ENCODE measurements at places on chromosomes 5 and 9. TPM values are rescaled to one million over a fixed set of nuclear protein-coding genes. Genes with fewer than 3 reads are reported as not detected.

The ZNF454 gene
- 5.2 TPM for total RNA-seq

The PGM5 gene
- 11.2 TPM for total RNA-seq

The TEX48 gene
- not detected for total RNA-seq

- peak; percentile 72 for DNase-seq
These were observed at the start of gene TNFSF15 for GRCh38 chr9:114805670-114806525. Gene TNFSF15, minus strand, starts transcription at chr9:114806039. Its CDS starts 27 bp downstream, at chr9:114806012.

- no peak for DNase-seq
These were observed 104.5 kb downstream of the HMHB1 start for GRCh38 chr5:143916451-143916850.

GRCh38 chr5:142245786-142246185 lies 79.0 kb downstream of the SPRY4 start:
- no peak for DNase-seq

GRCh38 chr5:27015758-27016157 lies 22.6 kb downstream of the CDH9 start:
- DNase-seq = no peak

- no peak for DNase-seq
These were observed 16.9 kb upstream of the LAMC3 start for GRCh38 chr9:130991778-130992681.

GRCh38 chr9:137045294-137046087 lies 486 bp downstream of the NPDC1 start:
- no peak for DNase-seq

DNA sequence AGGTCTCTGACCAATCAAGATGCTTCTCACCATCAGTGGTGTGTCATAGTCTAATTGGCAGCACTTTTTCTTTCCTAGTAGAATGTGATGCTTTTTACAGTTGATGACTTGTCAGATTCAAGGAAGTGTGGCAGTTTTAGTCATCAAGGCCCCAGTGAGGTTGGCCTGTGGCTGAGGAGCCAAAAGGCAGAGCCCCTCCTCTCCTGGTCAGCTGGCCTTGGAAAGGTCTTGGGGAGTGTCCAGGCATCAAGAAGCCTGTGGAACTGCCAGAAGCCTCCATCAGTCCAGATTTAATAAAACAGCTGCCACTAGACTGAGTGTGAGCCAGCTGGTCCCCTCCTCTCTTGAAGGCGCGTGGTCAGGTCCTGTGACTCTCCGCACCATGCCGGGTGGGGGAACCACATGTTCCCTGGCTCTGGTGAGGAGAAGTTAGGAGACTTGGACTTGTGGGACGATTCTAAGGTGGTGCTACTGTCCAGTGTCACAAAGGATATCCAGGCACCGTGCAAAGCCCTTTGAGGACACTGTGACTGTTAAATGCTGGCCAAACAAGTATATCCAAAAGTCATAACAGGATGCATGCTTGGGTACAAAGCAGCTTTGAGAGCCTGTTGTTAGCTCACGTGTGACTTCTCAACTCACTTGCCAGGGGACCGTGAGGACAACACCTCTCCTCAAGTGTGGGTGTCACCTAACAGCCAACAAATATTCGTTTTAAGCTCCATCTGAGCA lies 6.1 kb upstream of the ANGPTL2 start:
- DNase-seq = peak; percentile 28

DNA sequence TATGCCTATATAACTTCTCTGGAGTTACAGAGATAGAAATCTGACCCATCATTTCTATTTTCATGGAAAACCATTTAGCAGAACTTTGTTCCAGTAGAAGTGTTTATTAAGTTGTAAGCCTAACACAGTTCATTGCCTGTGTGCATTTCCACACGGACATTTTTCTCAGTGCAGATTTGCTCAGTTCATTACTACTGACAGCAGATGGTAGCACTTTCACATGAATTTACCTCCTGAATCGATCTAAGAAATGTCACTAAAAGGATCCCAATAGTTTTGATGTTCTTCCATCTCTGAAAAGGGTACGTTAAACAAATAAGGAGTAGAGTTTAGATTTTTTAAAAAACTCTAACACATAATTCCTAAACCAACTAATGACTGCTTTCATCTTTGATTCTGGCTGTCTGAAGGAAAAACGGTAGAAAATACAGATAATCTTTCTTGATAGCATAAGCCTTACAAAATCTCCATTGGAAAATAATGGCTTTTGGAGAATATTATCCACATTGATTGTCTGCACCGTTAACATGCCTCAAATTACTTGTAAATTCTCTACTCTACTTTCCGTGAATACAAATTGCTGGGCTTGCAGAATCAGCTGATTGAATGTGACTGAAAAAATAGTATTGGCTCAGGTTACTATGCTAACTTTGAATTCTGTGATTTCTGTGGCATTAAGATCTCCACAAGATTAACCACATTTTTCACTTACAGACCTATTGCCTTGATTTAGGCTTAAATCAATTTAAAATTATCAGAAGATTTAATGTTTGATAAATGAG lies 33.1 kb downstream of the RPS23 start:
- no peak for DNase-seq
